HAP-1 (cell line): ENCODE measurements at places on chromosomes 5 and 9.
A peak's percentile ranks its signal among the peaks of the same experiment; 100 is the strongest.

DNA sequence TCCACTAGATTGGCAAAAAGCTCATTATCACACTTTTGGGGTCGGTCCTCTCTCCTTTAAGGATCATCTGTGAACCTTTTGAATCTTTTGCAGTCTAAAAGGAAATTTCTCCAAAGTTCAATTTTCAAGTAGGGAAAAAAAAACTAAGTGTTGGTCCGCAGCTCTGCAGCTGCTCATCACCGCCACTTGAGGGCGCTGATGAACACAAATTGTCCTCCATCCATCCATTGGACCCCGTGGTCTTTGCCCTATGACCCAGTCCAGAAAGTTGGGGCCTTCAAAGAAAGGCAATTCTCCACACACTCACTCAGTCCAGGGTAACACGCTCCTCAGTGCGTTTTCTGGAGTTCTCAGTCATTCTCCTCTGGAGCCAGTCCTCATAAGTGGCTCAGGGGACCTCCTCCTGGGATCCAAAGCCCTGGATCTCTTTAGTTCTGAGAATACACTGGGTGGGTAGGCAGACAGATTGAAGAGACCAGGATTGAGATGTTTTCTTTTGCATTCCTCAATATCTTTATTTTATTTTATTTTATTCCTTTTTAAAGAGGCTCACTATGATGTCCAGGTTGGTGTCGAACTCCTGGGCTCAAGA, 63.6 kb upstream of the SLC28A3 start:
- peak; percentile 25 for DNase-seq

DNA sequence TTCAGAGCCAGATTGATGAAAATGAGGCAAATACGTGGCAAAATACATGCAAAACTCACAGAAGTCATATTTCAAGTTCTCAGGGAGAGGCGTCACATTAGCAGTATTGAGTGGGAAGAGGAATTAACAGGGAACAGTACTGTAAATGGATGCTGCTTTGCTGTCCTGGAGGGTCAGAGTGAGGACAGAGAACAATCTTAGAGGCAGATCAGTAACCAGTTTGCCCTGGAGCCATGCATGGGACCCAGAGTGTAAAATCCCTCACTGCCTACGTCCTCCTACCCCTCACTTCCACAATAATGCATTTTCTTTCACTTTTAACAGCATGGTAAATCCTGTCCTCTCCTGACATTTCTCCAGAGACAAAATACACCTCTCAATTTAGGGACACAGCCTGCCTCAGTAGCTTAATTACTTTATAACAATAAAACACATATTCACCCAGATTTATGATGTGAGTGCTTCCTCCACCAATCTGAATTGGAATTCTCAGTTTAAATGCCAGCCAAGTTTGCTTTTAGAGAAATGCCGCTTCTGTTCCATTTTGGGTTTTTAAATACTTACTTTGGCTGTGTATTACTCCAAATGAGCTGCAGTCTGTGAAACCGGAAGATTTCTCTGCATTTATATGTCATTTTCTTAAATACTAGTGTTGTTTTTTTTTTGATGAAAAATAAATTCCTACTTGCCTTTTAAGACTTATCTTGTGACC, 70.0 kb downstream of the LMNB1 start:
- peak; percentile 34 for DNase-seq

GRCh38 chr5:11075035-11075805, 314.2 kb upstream of the DAP start:
- DNase-seq = no peak

DNA sequence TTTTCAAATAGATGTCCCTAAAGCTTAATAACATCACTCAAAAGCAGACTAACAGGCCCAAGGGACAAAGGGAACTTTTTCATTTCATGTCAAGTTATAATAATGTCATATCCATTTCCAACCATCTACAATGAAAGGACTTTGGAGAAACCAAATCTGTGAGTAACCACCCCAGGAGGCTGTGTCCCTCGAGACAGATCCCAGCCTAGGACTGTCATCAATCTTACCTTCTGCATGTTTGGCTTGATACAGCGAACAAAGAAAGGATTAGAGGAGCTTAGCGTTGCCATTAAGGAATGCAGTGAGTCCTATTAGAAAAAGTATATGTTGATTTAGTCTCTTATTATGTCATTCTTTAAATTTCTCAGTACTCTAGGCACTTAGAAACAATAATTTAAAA, 137.8 kb upstream of the RETREG1 start:
- peak; percentile 89 for DNase-seq

DNA sequence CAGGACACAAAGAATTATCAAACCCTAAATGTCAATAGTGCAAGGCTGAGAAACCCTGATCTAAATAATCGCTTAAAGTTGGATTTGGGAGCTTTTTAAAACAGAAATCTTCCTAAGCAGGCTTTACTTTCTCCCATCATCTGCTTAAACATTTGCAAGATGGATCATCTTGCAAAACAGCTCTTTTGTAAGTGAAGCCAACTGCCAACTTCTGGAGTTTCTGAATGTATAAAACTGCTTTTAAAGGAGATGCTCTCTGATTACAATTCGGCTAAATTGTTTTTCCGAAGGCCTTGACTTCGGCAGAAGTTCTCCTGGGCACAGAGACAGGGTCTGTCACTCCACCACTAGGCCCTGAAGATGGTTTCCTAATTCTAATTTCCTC, 1.3 kb downstream of the PTPN3 start:
- DNase-seq = no peak

GRCh38 chr9:13279284-13280141, at the start of gene MPDZ:
Gene MPDZ (minus strand): TSS chr9:13279692. CDS start chr9:13250315, 29,377 bp downstream.
- DNase-seq = peak; percentile 65

- no peak for DNase-seq
Measured at GRCh38 chr5:80127116-80127552, 92.0 kb downstream of the THBS4 start.

GRCh38 chr9:92961627-92962302, 14.4 kb downstream of the FGD3 start:
- no peak for DNase-seq
